ENCODE measurements at places on chromosomes 11 and 22.

DNA sequence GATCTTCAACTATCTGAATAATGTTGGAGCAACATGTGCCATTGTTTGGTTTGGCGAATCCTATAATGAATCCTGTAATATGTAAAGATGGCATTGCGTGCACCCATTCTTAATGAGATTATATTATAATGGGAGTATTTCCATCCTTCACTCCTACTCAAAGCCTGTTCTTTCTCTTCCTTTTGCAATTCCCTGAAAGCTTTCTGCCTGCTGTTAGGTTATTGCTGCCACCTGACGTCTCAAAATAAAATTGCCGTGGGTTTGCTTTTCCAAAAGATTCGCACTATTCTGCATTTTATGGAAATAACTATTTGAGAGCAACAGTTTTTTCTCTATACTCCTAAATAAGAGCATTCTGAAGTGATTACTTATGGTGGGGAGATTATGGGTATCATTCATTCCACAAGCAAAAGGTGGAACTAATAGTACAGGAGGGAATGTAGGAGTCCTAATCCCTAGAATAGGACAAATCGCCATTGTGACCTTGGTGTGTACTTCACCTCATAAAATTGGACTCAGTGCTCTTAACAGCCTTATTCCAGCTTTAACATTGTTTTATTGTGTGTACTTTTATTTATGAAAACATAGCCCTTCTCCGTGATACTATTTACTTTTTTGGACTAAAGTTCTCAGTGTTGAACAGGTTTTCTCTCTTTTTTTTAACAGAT, 69.6 kb upstream of the ALKBH3 start:
- peak; percentile 17 for DNase-seq

DNA sequence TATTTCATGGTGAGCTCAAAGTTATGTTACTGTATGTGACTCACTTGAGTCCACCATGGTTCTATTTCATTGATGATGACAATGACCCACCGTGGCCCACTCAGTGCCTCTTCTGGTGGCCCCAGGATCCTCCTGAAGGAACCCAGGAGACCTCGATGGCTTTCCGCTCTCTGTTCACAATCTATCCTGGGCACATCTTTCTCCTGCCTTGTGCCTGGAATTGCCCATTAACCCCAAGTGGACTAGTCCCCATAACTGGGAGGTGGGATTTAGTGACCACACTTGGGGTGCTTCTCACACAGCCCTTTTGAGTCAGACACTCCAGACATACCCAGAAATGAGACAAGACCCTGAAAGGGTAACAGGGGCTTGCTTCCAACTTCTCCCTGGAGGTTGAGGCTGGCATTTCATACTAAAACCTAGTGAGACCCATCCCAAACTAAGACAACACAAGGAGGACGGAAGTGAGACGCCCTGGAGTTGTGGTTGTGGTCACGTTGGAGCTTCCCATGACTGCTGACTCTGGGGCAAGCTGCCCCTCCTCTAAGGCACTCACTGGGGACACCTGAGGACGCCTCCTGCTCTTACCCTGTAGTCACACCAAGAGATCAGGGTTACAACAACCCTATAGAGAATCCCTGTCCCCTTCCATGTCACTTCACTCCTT, 22.1 kb downstream of the IGLL5 start:
- no peak for DNase-seq

- DNase-seq: no peak
Measured at GRCh38 chr11:123427405-123427804, 2.7 kb upstream of the GRAMD1B start.

DNA sequence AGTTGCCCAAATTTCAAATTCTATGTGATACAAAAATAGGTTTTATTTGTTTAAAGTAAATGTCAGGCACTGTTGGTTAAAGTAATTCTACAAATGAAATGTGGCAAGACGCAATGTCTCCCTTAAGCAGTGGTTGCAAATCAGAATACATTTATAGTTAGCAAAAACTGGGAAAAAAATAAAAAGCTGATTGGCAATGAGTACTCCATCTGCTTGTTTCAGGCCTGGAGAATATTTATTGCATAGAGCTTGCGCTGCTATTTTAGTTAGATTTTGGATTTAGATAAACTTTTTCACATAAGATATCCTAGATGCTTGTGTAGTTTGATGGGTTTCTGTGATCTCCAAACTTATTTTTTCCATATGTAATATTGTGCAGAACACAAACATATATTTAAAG, 224.0 kb upstream of the MPPED2 start:
- DNase-seq: no peak

DNA sequence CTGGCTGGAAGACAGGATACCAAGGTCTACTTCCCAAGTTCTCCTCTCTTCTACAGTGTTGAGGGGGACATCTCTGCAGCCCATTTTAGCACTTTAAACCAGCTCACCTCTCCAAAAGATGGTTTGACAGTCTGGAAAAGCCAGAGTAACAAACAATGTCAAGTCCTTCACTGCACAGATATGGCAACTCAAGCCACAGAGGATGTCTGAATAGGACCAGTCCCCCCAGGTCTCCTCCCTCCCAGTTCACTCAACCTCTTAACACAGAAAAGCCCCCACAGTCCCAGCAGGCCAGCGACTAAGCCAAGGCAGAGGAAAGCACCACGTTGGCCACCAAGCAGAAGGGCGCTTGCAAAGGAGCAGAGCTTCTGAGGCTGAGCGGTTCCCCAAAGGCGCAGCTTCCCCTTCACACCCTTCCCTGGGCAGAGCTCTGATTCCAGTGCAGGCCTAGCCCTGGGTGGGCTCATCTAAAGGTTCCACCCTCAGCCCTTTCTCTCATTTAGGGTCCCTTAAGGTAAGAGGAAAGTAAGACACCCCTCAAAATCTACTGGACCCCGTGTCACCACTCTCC, 62.7 kb downstream of the PAK1 start:
- DNase-seq: peak; percentile 37

GRCh38 chr11:8204025-8204424, 35.2 kb upstream of the RIC3 start:
- no peak for DNase-seq

DNA sequence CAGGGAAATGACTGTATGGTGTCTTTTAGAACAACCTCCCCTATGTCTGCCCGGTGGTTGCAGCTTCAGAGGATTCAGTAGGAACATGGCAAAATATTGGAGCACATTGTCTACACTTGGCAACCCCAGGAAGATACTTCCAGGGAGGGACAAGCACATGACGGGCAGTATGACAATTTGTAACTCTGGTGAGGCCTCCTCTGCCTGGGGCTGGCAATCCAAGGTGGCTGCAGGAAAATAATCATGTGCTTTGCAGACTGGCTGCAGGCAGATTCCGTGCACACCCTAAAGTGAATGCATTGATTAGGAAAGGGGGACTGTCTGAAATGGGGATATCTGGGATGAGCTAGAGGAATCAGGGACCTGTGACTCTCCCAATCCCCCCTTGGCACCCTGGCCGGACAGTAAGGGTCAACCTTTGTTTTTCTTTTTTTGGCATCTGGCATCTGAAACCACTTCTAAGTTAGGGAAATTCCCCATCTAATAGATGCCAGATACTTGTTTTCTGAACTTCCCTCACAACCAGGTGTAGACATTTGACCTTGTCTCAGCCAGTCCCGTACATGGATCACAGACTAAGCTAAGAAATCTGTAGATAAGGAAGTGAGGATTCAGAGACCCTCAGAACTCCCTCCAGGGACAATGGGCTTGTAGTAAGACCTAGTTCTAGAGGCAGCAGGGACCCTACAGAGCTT, 10.5 kb upstream of the PHOX2A start:
- DNase-seq: no peak

- DNase-seq: no peak
Measured at GRCh38 chr11:115642660-115643059, 138.4 kb upstream of the CADM1 start.

- DNase-seq: peak; percentile 91
Measured at GRCh38 chr11:46120346-46121300, 631 bp downstream of the PHF21A start.

- peak; percentile 59 for DNase-seq
Measured at GRCh38 chr11:67276781-67277230, 10.5 kb downstream of the GRK2 start.

- DNase-seq: no peak
Measured at GRCh38 chr11:3831378-3832239, 9.2 kb downstream of the RHOG start.

- DNase-seq: no peak
Measured at GRCh38 chr11:70115778-70116177, 37.7 kb downstream of the ANO1 start.

GRCh38 chr22:43411040-43411868, 560 bp upstream of the MPPED1 start:
- peak; percentile 32 for DNase-seq

GRCh38 chr11:62726156-62726914, 922 bp downstream of the HNRNPUL2 start:
- DNase-seq: no peak

- DNase-seq: no peak
Measured at GRCh38 chr11:71112990-71113389, 139.4 kb downstream of the SHANK2 start.

GRCh38 chr22:37659066-37659896, 758 bp downstream of the PDXP start:
- no peak for DNase-seq

- no peak for DNase-seq
Measured at GRCh38 chr11:78763664-78764063, 189.0 kb upstream of the NARS2 start.

DNA sequence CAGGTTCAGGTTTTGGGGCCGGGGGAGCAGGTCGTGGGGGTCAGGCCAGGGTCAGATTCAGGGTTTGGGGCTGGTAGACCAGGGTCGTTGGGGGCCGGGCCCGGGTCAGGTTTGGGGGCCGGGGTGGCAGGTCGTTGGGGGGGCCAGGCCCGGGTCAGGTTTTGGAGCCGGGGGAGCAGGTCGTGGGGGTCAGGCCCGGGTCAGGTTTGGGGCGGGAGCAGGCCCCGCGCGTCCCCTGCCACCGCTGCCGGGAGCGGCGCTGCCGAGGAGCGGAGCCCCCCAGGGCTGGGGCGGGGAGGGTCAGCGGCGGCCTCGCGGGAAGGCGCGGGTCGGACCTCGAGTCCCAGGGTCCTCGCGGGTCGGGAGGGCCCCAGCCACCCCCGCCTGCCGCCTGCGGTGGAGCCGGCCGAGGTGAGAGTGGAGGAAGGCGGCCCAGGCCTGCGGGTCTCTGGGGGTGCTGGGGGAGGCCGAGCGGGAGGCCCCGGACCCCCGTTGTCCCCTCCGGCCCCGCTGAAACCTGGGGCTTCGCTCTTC, 535 bp downstream of the TRABD start:
- DNase-seq: no peak

DNA sequence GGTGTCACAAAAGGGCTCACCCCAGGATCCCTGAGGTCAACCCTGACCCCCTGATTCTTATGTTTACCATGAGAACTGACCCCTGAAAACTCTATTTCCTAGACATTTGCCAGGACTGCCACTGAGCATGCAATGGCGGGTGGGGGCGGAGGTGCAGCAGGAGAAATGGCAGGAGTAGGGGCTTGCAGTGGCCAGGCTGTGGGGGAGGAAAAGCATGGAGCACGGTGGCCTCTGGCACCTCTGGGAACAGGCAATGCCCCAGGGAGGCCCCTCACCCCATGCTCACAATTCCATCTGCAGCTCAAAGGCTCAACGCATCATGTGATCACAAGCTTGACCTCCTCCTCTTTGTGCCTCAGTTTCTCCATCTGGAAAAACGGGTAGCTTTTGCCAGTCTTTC, 46.5 kb upstream of the FGF3 start:
- DNase-seq: no peak

DNA sequence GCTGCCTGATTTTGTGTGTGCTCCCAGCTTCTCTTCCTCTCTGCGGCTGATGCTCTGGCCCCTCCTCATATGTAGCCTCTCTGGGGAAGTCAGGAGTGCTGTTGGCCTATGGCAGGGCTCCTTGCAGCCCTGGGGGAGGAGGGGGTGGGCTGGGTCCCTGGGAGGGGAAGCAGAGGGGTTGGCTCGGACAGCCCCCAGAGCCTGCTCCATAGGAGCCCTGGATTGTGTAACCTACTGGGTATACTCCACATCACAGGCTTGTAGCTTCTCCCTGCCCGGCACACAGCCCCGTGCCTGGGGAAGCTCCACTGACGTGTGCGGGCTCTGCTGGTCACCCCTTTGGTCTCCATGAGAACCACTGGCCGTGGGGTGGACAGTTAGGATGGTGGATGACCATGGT, 113.8 kb downstream of the ST3GAL4 start:
- DNase-seq: no peak

- DNase-seq: no peak
Measured at GRCh38 chr11:121132211-121132976, 31.4 kb downstream of the TECTA start.

- peak; percentile 68 for DNase-seq
Measured at GRCh38 chr22:45317551-45318167, 7.9 kb downstream of the FAM118A start.

- DNase-seq: no peak
Measured at GRCh38 chr11:122690384-122690783, 34.9 kb downstream of the UBASH3B start.

GRCh38 chr11:103547024-103547423, 437.8 kb downstream of the DYNC2H1 start:
- no peak for DNase-seq

DNA sequence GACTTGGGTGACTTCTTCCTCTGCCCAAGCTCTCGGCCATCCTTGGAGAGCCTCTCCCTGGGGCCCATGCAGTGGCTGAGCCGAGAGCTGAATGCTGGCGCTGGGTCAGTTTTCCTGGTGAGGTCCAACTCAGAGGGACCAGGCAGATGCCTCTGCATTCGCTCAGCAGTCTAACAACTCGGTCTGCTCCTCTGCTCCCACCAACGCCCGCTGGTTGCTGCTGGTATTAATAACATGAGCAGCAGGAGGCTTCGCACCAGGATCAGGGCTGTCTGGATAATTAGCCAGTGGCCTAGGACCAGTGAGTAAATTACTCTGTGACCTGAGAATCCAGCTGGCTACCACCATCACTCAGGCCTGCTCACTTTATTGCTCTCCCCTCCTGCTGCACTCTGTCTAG, 77.7 kb upstream of the FAM181B start:
- DNase-seq: peak; percentile 19

DNA sequence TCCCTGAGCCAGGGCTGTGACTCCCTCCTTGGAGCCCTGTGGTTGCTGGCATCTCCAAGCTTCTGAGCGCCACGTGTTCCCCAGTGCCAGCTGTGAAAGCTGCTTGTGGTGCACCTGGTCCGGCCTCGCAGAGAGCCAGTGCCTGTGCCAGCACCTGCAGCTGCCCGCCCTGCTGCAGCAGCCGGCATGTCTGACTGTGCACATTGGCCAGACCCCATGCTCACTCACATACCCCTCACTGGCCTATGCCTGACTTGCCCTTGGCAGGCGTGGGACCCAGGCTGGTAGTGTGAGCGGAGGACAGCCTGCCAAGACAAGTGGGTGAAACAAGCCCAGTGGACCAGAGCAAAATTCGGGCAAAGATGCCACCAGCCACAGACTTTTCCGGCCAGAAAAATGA, 9.8 kb downstream of the MRPL48 start:
- DNase-seq: no peak

DNA sequence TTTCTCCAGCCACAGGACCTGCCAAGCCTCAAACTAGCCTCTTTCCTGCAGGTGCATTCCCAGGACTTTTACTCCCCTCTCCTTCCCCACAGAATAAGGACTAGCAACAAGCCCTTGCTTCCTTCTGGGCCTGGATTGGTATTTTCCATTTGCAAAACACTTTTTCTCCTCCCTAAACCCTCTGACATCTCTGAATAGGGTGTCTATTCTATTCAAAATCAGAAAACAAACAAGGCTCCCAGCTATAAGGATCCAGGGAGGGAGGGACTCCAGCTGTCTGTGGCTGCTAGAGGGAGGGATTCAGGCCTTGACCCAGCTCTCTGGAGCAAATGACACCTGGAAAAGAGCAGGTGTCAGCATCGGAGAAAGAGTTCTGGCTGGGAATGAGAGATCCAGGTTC, 168.5 kb upstream of the BDNF start:
- DNase-seq: no peak
